NCI-H1694 (cell line): ENCODE measurements at places on chromosomes 5 and 9.

GRCh38 chr9:120705174-120705573 is 9.1 kb downstream of the MEGF9 start:
- no peak for DNase-seq

DNA sequence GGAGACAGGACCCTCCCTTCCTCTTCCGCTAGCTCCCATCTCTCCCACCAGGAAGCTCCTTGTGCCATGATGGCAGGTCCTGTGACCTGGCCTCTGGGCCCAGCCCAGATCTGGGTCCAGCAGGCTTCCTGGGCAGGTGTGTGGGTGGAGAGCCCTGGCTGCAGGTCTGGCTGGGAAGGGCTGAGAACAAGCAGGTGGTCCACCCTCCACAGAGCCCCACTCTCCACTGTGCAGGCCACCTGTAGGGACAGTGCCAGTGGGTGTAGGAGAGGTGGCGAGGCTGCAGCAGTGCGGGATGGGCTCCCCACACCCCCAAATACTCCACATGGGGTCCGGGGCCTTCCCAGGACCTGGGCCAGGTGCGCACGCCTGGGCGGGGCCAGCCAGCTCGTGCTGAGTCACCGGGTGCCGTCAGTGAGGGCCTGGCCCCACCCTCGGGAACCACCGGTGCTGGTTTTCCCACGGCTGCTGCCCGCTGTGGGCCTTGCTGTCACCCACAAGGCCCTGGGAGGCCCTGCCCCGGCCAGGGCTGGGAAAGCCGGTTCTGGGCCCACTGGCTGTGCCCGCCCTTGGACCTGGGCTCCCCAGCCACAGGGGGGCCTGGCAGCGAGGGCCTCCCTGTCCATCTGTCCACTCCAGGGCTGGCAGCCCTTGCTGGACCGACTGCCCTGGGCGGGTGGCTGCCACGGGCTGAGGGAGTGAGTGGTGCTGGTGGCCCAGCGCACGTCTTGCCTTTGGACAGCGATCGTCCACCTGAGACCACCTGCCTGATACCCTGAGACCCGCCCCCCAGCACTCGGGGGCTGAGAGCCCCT is 9.3 kb upstream of the NRARP start:
- DNase-seq = no peak

- no peak for DNase-seq
These were observed 11.2 kb upstream of the CACFD1 start for GRCh38 chr9:133448487-133448972.

DNA sequence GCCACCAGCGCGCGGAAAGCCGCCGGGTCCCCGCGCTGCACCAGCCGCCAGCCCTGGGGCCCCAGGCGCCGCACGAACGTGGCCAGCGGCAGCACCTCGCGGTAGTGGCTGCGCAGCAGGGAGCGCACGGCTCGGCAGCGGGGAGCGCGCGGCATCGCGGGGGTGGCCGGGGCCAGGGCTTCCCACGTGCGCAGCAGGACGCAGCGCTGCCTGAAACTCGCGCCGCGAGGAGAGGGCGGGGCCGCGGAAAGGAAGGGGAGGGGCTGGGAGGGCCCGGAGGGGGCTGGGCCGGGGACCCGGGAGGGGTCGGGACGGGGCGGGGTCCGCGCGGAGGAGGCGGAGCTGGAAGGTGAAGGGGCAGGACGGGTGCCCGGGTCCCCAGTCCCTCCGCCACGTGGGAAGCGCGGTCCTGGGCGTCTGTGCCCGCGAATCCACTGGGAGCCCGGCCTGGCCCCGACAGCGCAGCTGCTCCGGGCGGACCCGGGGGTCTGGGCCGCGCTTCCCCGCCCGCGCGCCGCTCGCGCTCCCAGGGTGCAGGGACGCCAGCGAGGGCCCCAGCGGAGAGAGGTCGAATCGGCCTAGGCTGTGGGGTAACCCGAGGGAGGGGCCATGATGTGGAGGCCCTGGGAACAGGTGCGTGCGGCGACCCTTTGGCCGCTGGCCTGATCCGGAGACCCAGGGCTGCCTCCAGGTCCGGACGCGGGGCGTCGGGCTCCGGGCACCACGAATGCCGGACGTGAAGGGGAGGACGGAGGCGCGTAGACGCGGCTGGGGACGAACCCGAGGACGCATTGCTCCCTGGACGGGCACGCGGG is at the start of gene TERT:
Gene TERT, minus strand, starts transcription at position 234 of the 815 bp plus-strand sequence. Its CDS starts 79 bp downstream, at position 155.
- no peak for DNase-seq

DNA sequence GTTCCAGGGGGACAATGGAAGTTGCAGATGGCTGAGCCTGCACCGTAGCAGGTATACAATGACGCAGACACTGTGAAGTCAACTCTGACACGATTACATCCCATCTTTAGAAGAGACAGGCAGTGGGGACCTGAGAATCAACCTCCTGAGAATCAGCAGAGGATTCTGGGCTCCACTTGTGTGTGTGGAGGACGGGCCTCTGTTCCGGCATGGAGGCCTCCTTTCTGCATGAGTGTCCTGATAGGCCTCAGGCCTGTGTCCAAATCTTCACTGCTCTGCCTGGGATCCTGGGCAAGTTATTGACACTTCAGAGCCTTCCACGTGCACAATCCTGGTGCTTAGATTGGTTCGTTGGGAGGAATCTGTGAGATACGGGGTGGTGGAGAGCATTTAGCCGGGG is 151.2 kb upstream of the COL5A1 start:
- no peak for DNase-seq

GRCh38 chr9:87722393-87723088 is 3.4 kb upstream of the CTSL start:
- no peak for DNase-seq

DNA sequence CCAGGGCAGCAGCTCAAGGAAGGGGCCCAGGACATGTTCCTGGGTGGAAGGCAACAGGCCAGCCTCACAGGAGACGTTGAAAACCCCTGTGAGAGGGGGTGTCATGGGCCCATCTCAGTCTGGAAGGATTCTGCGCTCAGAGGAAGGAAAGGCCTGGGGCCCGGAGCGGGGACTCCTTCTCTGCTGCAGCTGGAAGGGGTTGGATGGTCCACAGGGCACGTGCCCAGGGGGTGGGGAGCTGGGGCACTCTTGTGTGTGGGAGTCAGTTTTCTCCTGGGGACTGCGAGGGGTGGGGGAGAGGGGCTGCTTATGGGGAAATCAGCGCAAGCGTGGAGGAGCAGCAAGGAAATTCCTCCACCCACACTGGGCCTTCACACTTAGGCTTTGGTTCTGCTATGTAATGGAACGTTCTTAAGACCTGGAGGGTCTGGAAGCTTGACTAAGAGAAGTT is 2.9 kb upstream of the LPCAT1 start:
- DNase-seq = no peak

DNA sequence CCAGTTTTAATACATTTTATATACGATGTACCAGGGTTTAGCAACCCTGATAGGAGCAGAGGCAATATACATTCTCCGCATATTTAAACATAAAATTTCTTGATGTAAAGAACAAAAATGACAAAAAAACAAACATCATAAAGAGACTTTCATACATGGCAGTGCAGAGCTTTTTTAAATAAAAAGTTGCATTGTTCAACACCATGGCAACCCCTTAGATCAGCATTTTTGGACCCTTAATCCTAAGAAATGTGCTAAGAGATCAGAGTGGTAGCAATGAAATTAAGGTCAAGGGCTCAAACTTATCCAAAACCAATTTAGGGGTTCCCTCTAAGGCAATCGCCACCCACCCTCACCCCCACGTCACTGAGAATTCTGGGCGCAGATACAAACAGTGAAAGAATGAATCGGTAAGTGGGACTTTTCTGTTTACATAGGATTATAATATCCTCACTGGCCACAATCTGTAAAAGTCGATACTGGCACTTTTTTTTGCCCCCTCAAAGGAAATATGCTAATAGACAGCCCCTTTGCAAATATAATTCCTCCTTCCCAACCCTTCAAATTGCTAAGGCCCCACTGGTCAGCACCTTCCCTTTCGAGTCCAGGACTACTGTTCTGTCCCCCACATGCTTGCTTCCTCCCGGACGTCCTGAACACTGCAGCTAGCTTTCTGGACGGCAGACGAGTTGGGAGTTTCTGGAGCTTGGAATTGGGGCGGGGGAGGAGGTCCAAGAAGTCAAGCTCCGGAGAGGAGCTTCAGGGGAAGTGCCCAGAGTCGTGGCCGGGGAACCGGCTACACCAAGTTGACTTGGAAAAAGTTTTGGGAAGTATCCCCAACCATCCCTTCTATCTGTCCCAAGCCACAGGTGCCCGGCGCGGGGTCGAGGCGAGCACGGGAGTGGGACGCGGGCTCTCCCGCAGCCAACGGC is 2.2 kb downstream of the GAS1 start:
- DNase-seq = no peak

DNA sequence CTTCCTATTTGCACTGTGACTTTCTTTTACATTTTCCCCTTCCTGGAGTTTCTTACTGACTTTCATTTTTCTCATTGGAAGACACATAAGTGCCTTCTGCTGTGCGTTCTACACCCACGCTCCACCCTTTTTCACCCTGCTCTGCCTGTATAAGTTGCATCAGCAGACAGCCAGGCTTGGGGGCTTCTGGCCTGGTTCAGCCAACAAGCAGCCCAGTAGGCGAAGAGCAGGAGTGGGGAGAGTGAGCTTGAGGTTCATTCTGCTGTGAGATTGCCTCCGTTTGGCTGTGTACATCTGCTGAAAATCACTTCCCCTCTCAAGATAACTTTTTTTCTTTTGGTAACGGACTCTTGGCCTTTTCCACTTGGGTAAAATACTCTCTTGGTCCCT is 38.4 kb downstream of the RASGRF2 start:
- no peak for DNase-seq

- no peak for DNase-seq
These were observed 13.6 kb downstream of the EXOC3 start for GRCh38 chr5:456351-457194.
